ENCODE measurements at places on chromosomes 7 and 10.

DNA sequence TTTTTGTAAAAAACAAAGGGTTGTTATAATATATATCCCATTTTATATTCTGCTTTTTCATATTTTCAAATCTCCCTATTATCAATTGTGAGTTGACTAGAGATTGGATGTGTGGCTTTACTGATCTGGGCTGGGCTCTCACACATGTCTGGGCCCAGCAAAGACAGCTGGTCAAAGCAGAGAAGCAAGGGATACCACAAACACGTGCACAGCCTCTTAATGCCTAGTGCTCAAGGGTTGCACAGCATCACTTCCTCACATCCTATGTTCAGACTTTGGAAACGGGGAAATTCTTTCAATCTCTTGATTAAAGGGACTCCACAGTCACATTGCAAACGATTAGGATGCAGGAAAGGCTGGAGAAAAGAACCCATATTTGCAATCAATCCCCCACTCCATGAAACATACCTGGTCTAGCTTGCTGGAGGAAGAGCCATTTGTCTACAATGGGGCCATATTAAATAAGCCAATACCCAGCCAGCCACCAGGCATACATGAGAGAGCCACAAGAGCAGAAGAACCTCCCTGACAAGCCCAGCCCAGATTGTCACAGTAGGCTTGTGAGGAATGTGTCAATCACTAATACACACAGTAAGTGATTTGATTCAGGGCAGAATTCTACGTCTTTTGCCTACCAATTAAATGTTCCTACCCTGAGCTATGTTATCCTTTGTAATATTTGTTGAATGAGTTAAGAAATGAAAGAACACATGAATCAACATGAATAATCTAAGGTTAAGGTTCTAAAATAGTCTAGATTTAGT lies 431.2 kb downstream of the TNS3 start:
- DNase-seq: no peak

DNA sequence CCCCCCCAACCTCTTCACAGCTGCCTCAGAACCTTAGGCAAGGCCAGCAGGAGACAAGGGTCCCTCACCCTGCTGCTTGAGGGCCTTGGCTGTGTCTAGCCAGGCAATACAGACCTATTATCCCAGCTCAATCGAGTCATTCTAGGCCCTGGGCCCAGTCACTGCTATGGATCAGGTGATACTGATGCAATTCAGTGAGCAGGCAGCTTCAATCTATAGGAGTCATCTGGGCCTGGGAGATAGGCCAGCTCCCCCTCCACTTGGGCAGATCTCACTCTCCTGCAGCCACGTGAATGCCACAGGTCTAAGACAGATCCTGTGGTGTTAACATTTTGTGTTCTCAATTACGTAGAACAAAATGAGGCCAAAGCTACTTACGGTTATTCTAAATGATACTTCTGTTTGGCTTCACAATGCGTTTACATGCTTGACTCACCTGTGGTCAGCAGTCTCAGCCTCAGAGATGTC lies 68.0 kb upstream of the LRRC4 start:
- no peak for DNase-seq

DNA sequence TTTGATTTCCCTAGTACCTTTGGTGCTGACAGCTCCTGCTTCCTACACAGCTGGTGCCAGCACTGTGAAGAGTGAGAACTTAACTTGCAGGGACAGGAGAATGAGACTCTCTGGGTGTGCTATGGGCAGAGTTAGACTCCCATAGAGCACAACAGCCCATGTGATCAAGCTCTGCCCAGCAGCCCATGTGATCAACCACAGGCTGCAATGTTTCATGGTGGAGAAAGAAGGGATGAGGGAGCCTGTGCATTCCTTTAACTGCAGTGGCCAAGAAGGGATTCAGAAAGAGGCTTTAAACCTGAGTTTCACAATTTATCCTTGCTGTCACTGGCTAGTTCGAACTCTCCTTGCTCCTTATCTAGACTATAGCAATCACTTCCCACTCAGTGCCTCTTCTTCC lies 10.0 kb upstream of the MEST start:
- peak; percentile 63 for DNase-seq

DNA sequence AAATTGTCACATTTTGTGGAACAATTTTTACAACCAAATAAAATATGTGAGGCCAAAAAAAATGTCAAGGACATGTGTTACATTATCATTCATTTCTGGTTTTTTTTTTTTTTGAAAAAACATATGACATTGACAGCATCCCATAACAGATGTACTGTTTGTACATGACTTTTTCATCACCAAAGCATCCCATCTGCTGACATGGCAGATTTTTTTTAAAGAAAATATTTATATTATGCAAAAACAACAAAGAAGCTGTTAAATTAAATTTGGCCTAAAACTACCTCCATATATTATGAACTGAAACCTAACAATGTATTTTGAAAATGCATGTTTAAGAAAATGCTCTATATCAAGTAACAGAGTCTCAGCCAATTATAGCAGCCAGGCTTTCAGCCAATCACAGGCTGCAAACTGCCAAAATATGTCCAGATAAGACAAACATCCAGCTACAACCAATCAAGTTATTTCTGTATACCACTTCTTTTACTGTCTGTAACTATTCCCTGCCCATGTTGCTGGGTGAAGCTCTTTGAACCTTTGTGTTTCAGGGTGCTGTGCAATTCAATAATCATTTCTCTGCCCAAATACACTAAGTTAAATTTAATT lies 1111.8 kb downstream of the GRM8 start:
- no peak for DNase-seq

GRCh38 chr7:36726311-36726710 lies 2.0 kb upstream of the AOAH start:
- no peak for DNase-seq

- no peak for DNase-seq
These were observed 3.3 kb downstream of the IMMP2L start for GRCh38 chr7:111558991-111559390.

GRCh38 chr10:102327641-102328040 lies 67.9 kb upstream of the NFKB2 start:
- DNase-seq: no peak

- no peak for DNase-seq
These were observed 1149.2 kb upstream of the CELF2 start for GRCh38 chr10:9868499-9868898.

DNA sequence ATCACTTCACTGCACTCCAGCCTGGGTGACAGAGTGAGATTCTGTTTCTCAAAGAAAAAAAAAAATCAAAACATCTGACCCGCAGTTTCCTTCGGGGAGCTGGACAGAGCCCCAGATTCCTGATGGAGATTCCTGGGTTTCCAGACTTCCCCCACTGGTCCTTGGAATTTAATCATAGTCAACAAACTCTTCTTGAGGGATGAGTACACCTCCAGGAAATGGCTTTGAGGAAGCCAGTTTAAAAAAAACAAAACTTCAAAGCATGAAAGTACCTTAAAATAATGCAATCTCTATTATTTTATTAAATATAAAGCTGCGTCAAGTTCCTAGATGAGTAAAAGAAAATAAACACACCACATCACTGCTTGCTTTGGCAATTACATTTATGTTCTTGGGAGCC lies 1.2 kb upstream of the MAD1L1 start:
- DNase-seq: no peak

GRCh38 chr10:98492763-98493162 lies 46.0 kb upstream of the HPS1 start:
- no peak for DNase-seq

- DNase-seq: no peak
These were observed 3.9 kb downstream of the ADCY1 start for GRCh38 chr7:45578022-45578421.

DNA sequence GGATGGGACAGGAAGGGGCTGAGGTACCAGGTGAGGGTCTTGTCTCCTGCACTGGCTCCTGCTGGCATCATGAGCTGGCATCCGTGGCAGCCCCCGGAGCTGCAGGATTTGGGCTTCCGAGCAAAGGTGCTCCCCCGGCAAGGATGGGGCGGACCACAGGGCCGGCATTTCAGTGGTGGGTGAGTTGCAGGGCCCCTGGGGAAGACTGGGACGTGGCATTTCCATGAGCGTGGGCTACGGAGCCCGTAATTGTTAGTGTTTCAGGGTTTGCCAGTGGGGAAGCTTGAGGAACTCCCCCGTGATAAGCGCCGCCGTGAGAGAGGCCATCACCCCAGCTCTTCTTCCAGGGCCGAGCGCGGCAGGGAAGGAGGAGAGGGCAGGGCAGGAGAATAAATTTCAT lies 235.6 kb downstream of the MGMT start:
- DNase-seq: peak; percentile 9

DNA sequence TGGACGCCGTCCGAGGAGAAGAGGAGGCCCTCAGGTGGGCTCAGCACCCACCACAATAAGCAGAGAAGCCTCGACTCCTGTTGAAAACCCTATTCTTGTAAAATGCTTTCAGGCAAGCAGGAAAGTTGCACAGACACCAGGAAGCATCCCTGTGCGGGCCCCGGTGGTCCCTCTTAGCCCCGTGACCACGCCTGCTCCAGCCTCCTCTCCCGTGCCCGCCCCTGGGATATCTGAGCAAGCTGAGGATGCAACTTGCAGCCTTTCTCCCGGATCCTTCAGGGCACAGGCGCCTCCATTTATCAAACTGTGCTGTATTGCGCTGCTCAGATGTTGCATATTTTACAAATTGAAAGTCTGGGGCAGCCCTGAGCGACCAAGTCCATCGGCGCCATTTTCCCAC lies 72.7 kb downstream of the CFAP46 start:
- DNase-seq: peak; percentile 7

DNA sequence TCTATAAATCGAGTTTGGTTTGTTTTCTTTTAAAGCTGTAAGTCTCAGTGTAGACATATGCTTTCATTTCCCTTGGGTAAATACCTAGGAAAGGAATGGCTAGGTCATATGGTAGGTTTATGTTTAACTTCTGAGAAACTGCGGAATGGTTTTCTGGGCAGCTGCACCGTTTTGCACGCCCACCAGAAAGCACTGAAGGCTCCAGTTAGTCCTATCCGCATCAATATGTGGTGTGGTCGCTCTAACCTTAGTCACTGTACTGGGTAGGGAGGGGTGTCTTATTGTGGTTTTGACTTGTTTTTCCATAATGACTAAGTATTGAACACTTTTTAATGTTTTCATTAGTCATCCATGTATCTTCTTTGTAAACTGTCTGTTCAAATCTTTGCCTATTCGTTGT lies 279.5 kb upstream of the AKR1E2 start:
- no peak for DNase-seq

GRCh38 chr10:44947371-44948152 lies 12.0 kb upstream of the RASSF4 start:
- DNase-seq: peak; percentile 51

GRCh38 chr7:98266840-98267239 lies 14.6 kb upstream of the BRI3 start:
- DNase-seq: no peak

DNA sequence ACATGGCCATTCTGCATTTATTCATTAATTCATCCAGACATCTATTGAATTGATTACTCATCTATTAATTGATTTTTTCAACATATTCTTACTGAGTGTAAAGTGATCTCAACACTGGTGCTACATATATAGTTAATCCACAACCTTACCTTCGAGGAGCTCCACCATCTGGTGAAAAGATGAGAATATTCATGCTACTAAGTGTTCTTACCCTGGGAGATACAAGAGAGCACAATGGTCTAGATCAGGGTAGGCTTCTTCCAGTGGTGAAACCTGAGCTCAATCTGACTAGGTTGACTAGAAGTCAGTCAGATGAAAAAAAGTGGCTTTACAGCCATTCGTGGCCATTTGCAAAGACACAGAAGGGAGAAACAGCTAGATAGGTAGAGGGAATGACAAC lies 507.4 kb downstream of the ANKRD7 start:
- DNase-seq: no peak

DNA sequence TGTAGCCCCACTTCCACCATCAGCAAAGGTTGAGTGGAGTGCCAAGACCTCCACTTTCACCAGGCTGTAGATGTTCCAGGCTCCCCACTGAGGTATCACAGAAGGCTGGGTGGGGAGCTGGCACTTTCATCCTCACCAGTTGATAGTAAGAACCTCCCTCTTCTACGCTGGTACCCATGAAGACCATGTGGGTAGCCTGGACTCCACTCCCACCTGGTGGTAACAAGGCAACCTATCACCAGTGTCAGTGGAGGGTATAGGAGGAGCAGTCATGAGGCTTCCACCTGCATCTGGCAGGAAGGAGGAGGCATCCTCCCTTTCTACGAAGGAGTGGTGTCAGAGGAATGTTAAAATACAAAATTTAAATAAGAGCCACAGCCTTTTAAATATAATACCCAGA lies 4.4 kb downstream of the SMIM30 start:
- DNase-seq: no peak

DNA sequence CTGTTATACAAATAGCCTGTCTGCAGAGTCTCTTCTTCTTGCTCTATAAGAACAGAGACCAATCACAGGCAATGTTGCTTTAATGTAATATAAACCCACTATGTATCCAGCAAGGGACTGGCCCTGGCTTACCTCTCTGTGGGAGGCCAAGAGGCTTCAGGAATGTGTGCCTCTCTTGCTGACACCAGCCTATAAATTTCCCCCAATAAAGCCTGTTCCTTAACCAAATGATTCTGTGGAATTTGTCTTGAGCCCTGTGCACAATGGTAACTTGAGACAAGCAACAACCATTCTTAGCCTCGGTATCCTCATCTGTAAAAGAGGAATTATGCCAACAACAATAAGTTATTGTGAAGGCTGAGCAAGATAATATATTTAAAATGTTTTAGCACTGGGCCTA lies 563.7 kb downstream of the GRM8 start:
- DNase-seq: no peak

Data from right hindlimb (tissue), 1 donor.